ENCODE measurements at places on chromosomes 12 and 14. TPM values are rescaled to one million over a fixed set of nuclear protein-coding genes. Genes with fewer than 3 reads are reported as not detected.

GRCh38 chr12:107229827-107230226 is 136.5 kb upstream of the CRY1 start:
- ATAC-seq, result no peak

- ATAC-seq, result no peak
Measured at GRCh38 chr14:52053044-52053443, 15.8 kb downstream of the NID2 start.

- peak; percentile 9 for ATAC-seq
Measured at GRCh38 chr12:106080791-106081170, 58.0 kb downstream of the NUAK1 start.

- ATAC-seq, result no peak
Measured at GRCh38 chr12:28583701-28584261, 393.5 kb downstream of the CCDC91 start.

DNA sequence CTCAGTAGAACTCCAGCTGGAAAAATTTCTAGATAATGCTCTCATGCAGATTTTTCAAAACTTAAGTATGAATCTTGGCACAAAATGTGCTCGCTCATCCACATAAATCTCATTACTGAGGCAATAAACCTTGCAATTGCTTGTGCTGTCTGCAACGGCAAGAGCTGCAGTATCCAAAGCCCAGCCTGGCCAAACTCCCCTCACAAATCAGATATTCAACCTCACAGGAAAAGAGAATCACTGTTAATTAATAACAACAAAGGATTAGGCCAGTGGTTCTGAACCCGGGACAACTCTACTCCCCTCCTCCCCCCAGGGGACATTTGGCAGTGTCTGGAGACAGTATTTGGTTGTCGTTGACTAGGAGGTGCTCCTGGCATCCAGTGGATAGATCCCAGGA is 19.2 kb upstream of the CORO1C start:
- ATAC-seq, result peak; percentile 67

The SCN8A gene
- total RNA-seq, result 17.8 TPM

The STON2 gene
- total RNA-seq, result 48.6 TPM

Data from motor neuron (in vitro differentiated cells).